ENCODE measurements at places on chromosomes 3 and 15. TPM values are rescaled to one million over a fixed set of nuclear protein-coding genes. Genes with fewer than 3 reads are reported as not detected.

The VPS33B gene
- 13.5 TPM for total RNA-seq

The LARP6 gene
- 17.5 TPM for total RNA-seq

The LRRN1 gene
- total RNA-seq: 49.1 TPM

The PRR20G gene
- not detected for total RNA-seq

The EXD1 gene
- 0.63 TPM for total RNA-seq

The CPA3 gene
- total RNA-seq: not detected

The EFHB gene
- 0.63 TPM for total RNA-seq

The PIF1 gene
- 3.8 TPM for total RNA-seq

The TRPM1 gene
- not detected for total RNA-seq

The SPINK8 gene
- not detected for total RNA-seq

The CNTN3 gene
- 37.9 TPM for total RNA-seq

The CXCR6 gene
- not detected for total RNA-seq

The RARRES1 gene
- total RNA-seq: 2.5 TPM

The FEZF2 gene
- 19.1 TPM for total RNA-seq

The HES1 gene
- 14.7 TPM for total RNA-seq

The DNAJB8 gene
- total RNA-seq: not detected

The LDHAL6B gene
- not detected for total RNA-seq

The GOLGA8K gene
- 2.5 TPM for total RNA-seq

The DPPA2 gene
- total RNA-seq: not detected

The CCDC71 gene
- 24.7 TPM for total RNA-seq

The NCEH1 gene
- 7.2 TPM for total RNA-seq

The IL17RB gene
- 2.2 TPM for total RNA-seq

The RAB6B gene
- total RNA-seq: 64.2 TPM

The GOLGA8Q gene
- total RNA-seq: 1.9 TPM

The MED12L gene
- total RNA-seq: 21.0 TPM

The SAMMSON gene
- not detected for total RNA-seq

The ADAMTSL3 gene
- total RNA-seq: 40.4 TPM

The NRROS gene
- total RNA-seq: 1.6 TPM

The DIS3L gene
- total RNA-seq: 42.9 TPM

Measured in parietal lobe (tissue), 2 donors.